ENCODE measurements at places on chromosomes 11 and 22. TPM values are rescaled to one million over a fixed set of nuclear protein-coding genes. Genes with fewer than 3 reads are reported as not detected.

PARVG gene
- total RNA-seq, result 0.23 TPM

IGLL1 gene
- not detected for total RNA-seq

MMP12 gene
- not detected for total RNA-seq

A4GALT gene
- 0.39 TPM for total RNA-seq

ACTN3 gene
- total RNA-seq, result 0.16 TPM

GDPD4 gene
- not detected for total RNA-seq

All from neural crest cell (in vitro differentiated cells).